ENCODE measurements at places on chromosomes 2 and 18.

DNA sequence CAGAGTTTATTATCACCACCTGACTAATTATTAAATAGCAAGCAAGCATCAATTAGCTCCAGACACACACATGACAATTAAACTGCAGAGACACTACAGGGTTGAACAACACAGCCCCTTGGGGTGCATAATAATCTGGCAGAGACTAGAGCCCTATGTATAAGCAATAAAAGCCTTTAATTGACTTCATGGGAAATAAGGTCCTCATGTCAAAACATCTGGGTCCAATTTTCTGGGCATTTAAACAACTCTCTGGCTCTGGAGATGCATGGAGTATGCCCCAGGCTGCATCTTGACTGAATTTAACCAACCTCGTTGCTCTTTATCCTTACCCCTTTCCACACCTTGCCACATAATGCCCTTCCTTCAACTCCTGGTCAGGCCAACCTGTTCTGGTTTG lies 270.7 kb upstream of the THUMPD2 start:
- no peaks in the 10 kb centered on the region for H3K27me3 ChIP-seq
- no peak overlapping the region for H3K27ac ChIP-seq
- H3K4me1 ChIP-seq = no peaks in the 10 kb centered on the region
- H3K36me3 ChIP-seq = no peaks in the 10 kb centered on the region

GRCh38 chr18:24267878-24268277 lies 129.0 kb downstream of the CABYR start:
- H3K36me3 ChIP-seq = no peaks in the 10 kb centered on the region
- H3K4me1 ChIP-seq = no peaks in the 10 kb centered on the region
- H3K4me3 ChIP-seq = no peak overlapping the region
- no peak overlapping the region for H3K27ac ChIP-seq
- peaks cover 5% of the 10 kb centered on the region for H3K27me3 ChIP-seq

GRCh38 chr2:38668779-38669479 lies 3.0 kb downstream of the GALM start:
- no peak for DNase-seq

DNA sequence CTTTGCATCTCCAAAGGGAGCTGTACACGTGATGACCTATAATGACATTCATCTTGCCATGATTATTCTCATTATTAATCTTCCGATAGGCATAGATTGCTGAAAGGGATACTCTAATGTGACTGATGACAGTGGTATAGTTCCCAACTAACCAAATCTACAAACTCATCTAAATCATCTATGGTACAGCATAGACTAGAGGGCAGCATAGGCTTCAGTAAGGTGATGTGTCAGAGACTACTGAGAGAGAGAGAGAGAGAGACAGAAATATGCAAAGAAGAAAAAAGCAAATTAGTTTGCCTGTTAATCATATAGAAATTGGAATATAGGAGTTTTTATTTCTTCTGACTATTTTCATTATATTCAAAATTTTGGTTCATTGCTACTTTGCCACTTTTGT lies 89.3 kb downstream of the CSRNP3 start:
- DNase-seq = no peak
- H3K36me3 ChIP-seq = no peaks in the 10 kb centered on the region
- no peaks in the 10 kb centered on the region for H3K4me1 ChIP-seq
- no peak overlapping the region for H3K4me3 ChIP-seq
- H3K27me3 ChIP-seq = no peaks in the 10 kb centered on the region
- H3K27ac ChIP-seq = no peak overlapping the region
